Chondrocyte (in vitro differentiated cells): ENCODE measurements at places on chromosomes 5 and 9. TPM values are rescaled to one million over a fixed set of nuclear protein-coding genes. Genes with fewer than 3 reads are reported as not detected.
A peak's percentile ranks its signal among the peaks of the same experiment; 100 is the strongest.

- no peaks in the 10 kb centered on the region for H3K27me3 ChIP-seq
- no peaks in the 10 kb centered on the region for H3K36me3 ChIP-seq
- H3K4me1 ChIP-seq = peaks cover 67% of the 10 kb centered on the region
- DNase-seq = no peak
- H3K4me3 ChIP-seq = no peak overlapping the region
Measured at GRCh38 chr5:81854915-81855314, 104.0 kb upstream of the SSBP2 start.

GRCh38 chr5:126805063-126805462 lies 28.1 kb downstream of the LMNB1 start:
- no peaks in the 10 kb centered on the region for H3K27me3 ChIP-seq
- H3K4me3 ChIP-seq = no peak overlapping the region
- H3K36me3 ChIP-seq = peaks cover 3% of the 10 kb centered on the region
- no peak for DNase-seq

- H3K27me3 ChIP-seq = peaks cover 12% of the 10 kb centered on the region
- peak; percentile 41 for DNase-seq
- no peak overlapping the region for H3K27ac ChIP-seq
- no peaks in the 10 kb centered on the region for H3K4me1 ChIP-seq
- no peaks in the 10 kb centered on the region for H3K36me3 ChIP-seq
Measured at GRCh38 chr5:175685701-175686350, 28.0 kb downstream of the HRH2 start.

GRCh38 chr9:132773093-132773492 lies 102.8 kb downstream of the GTF3C4 start:
- H3K27ac ChIP-seq = no peak overlapping the region
- H3K27me3 ChIP-seq = no peaks in the 10 kb centered on the region
- H3K36me3 ChIP-seq = peaks cover 4% of the 10 kb centered on the region
- H3K4me3 ChIP-seq = no peak overlapping the region

GRCh38 chr5:145780982-145781381 lies 54.2 kb downstream of the PRELID2 start:
- H3K36me3 ChIP-seq = peaks cover 2% of the 10 kb centered on the region
- peaks cover 15% of the 10 kb centered on the region for H3K4me1 ChIP-seq
- no peak for DNase-seq
- H3K27me3 ChIP-seq = no peaks in the 10 kb centered on the region
- no peak overlapping the region for H3K4me3 ChIP-seq

DNA sequence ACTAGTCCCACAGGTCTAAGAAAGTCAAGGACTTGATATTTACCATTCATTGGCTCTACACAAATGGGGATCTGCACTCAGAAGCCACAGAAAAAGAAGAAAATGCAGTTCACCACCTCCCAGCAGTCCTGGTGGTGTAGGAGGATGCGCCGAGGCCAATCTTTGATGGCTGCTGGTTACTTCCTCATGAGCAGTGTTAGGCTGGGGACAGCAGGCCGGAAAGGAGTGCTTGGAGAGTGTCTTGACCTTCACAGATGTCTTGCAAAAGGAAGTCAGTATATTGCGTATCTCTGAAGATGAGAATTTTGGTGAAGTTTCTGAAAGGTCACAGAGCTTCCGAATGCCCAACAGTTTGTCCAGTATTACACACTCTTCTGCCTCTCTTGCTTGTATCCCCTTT lies 597.0 kb downstream of the EBF1 start:
- H3K4me3 ChIP-seq = no peak overlapping the region
- H3K4me1 ChIP-seq = peaks cover 4% of the 10 kb centered on the region

DNA sequence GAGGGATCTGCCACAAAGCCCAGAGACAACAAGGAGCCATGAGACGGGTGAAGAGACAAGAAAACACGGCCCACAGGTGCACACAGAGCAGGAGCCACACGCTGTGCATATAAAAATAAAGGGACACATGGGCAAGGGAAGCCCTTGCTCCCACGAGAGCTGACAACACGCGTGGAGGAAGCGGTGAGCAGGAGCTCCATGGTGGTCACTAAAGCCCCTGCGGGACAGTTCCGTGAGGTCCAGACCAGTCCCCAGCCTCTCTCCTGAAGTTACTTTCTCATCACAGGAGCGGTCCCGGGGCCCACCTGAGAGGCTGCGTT lies 90.7 kb downstream of the CAMSAP1 start:
- peaks cover 39% of the 10 kb centered on the region for H3K36me3 ChIP-seq
- H3K4me1 ChIP-seq = peaks cover 8% of the 10 kb centered on the region
- peak; percentile 70 for DNase-seq
- no peak overlapping the region for H3K4me3 ChIP-seq
- no peaks in the 10 kb centered on the region for H3K27me3 ChIP-seq

GRCh38 chr5:74549384-74549783 lies 91.1 kb downstream of the ENC1 start:
- no peak for DNase-seq
- peaks cover 3% of the 10 kb centered on the region for H3K4me1 ChIP-seq
- H3K27me3 ChIP-seq = no peaks in the 10 kb centered on the region

- no peak for DNase-seq
- peaks cover 9% of the 10 kb centered on the region for H3K36me3 ChIP-seq
- peak overlapping the region; percentile 65 for H3K27ac ChIP-seq
- no peak overlapping the region for H3K4me3 ChIP-seq
Measured at GRCh38 chr5:82327941-82328340, 49.8 kb upstream of the RPS23 start.

GRCh38 chr9:112125951-112126388 lies 49.1 kb downstream of the SUSD1 start:
- peak overlapping the region; percentile 38 for H3K27ac ChIP-seq
- no peak for DNase-seq
- no peak overlapping the region for H3K4me3 ChIP-seq

DNA sequence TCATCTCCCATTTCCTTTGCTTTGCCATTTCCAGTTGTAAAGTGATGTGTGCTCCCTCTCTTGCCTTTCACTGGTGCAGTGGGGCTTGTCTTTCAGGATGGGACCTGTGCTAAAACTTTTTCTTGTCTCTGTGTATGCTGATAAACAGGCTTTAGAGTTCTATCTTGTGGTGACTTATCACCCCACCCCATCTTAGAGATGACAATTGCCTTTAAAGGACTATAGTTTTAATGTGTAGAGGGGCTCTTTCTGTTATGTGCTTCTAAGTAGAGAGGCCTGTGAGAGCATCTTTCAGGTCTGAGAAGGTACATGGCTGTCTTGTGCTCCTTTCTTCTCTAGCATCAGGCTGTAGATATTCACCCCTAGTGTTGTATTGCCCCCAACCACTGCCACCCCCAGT lies 21.9 kb downstream of the MAN2A1 start:
- no peak overlapping the region for H3K4me3 ChIP-seq
- H3K4me1 ChIP-seq = peaks cover 25% of the 10 kb centered on the region
- no peaks in the 10 kb centered on the region for H3K27me3 ChIP-seq
- H3K36me3 ChIP-seq = peaks cover 5% of the 10 kb centered on the region
- H3K27ac ChIP-seq = no peak overlapping the region

- no peaks in the 10 kb centered on the region for H3K36me3 ChIP-seq
- no peak overlapping the region for H3K4me3 ChIP-seq
- peaks cover 30% of the 10 kb centered on the region for H3K4me1 ChIP-seq
- no peaks in the 10 kb centered on the region for H3K27me3 ChIP-seq
Measured at GRCh38 chr5:171422495-171422894, 3.0 kb downstream of the FGF18 start.

DNA sequence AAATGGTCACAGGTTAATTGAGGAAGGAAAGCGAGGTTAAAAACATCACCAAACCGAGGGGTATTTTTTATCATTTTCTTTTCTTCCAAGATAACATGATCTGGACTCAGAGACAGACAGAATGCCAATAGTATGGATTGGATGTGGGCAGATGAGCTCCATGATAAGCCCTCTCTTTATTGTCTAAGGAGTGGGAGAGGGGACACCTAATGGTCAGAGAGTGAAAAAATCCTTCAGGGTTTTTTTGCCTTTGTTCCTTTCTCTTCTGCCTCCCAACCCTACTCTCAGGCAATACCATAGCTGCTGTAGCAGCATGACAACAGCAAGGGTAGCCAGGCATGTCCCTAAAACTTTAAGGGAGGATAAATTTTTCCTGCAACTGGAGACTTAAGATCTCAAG lies 94.7 kb downstream of the DIRAS2 start:
- DNase-seq = no peak
- peaks cover 1% of the 10 kb centered on the region for H3K36me3 ChIP-seq
- H3K4me3 ChIP-seq = no peak overlapping the region
- peaks cover 10% of the 10 kb centered on the region for H3K4me1 ChIP-seq

GRCh38 chr9:2378266-2378665 lies 243.3 kb upstream of the VLDLR start:
- peaks cover 5% of the 10 kb centered on the region for H3K36me3 ChIP-seq
- no peak overlapping the region for H3K27ac ChIP-seq
- no peaks in the 10 kb centered on the region for H3K27me3 ChIP-seq
- H3K4me1 ChIP-seq = no peaks in the 10 kb centered on the region
- no peak overlapping the region for H3K4me3 ChIP-seq

DNA sequence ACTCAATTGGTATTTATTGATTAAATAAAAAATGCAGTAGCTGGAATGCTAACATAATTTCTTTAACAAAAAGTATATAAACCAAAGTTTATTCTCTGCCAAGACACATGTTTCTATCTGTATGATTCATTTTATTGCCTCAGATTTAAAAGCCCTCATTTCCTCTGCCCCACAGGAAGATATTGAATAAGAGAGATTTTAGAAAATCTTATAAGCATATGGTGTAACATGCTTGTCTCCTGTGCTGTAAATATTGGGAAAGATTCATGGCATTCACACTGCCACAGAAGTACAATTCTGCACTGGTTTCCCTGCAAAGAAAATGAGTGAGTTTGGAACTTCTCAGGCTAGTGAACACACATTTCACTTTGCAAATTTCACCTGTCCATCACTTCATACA lies 134.9 kb upstream of the FBXL7 start:
- H3K4me3 ChIP-seq = no peak overlapping the region
- DNase-seq = no peak
- peaks cover 4% of the 10 kb centered on the region for H3K4me1 ChIP-seq
- H3K27me3 ChIP-seq = peaks cover 22% of the 10 kb centered on the region

- H3K4me1 ChIP-seq = peaks cover 3% of the 10 kb centered on the region
- no peaks in the 10 kb centered on the region for H3K36me3 ChIP-seq
- no peak overlapping the region for H3K27ac ChIP-seq
- no peak for DNase-seq
- no peaks in the 10 kb centered on the region for H3K27me3 ChIP-seq
Measured at GRCh38 chr9:107853461-107853860, 363.9 kb upstream of the KLF4 start.

DNA sequence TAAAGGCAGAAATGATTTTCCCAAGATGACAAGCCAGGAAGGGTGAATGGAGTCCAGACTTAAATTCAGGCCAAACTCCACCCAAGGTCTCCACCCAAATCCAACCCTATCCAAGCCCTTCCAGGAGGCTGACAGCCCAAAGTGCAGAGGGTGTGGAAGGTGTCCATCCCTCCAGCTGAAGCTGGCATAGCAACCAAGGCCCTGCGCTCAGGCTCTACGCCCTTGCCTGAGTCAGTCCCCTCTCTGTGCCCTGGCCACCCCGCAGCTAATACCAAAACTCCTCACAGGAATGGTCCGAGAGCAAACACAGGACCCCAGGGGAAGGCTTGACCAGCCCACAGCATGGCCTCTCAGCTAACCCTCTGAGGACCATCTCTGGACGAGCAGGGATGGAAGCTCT lies 2.1 kb downstream of the SEPTIN8 start:
- DNase-seq = peak; percentile 64
- peak overlapping the region; percentile 89 for H3K27ac ChIP-seq
- H3K4me1 ChIP-seq = peaks cover 66% of the 10 kb centered on the region
- H3K36me3 ChIP-seq = no peaks in the 10 kb centered on the region
- peak overlapping the region; percentile 80 for H3K4me3 ChIP-seq

DNA sequence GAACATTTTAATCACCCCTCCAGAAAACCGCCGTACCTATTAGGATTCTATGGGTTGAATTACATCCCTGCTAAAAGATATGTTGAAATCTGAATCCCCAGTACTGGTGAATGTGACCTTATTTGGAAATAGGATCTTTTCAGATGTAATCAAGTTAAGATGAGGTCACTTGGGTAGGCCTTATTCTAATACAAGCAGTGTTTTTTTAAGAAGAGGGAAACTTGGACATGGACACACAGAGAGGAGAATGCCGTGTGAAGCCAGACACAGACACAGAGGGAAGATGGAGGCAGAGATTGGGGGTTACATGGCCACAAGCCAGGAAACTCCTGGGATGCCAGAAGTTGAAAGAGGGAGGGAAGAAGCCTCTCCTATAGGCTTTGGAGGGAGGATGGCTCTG lies 183.5 kb downstream of the GNA14 start:
- no peaks in the 10 kb centered on the region for H3K36me3 ChIP-seq
- H3K4me3 ChIP-seq = no peak overlapping the region
- H3K27ac ChIP-seq = no peak overlapping the region

DNA sequence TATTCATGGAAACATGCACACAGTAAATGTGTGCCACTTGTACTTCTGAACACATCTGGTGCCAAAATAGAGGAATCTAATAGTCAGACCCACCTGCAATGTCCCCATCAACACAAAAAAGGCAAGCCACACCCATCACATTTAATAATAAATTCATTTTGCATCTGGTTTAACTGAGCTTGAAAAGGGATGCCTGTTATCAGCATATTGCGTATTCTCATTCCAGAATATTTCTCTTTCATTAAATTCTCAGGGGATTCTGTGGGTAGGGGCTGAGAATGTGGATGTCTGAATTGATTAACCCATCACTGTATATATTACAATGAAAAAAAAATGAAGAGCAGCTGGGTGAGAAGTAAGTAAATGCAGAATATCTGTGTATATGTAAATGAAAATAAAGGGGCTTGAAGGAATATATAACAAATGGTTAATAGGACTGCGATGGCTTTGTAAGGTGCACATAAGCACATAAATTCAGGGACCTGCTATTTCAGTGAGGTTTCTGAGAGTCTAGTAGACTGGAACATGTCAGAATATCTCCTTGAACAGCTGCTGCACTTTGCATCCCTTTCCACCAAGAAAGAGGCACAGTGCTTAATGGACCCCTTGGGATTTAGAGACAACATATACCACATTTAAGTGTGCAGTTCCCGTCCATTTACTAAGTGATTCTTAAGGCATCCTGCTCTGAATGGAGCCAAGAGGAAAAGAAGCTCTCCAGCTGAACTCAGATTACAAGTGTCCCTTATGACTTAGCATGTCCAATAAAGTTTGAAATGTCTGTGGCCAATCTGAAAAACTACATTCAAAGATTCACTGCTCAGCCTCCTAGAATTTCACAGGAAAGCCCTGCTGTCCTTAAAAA lies 104.1 kb upstream of the NIPBL start:
- no peaks in the 10 kb centered on the region for H3K36me3 ChIP-seq
- peaks cover 20% of the 10 kb centered on the region for H3K27me3 ChIP-seq
- DNase-seq = no peak
- H3K4me3 ChIP-seq = no peak overlapping the region

RACK1 gene
- total RNA-seq = 995 to 1,189 TPM (median 1,167 TPM) in 3 replicates

IL3 gene
- not detected in 3 replicates for total RNA-seq

SPAAR gene
- 0.70 to 1.3 TPM (median 0.77 TPM) in 3 replicates for total RNA-seq

C5orf46 gene
- total RNA-seq = 7.8 to 9.8 TPM in 2 of 3 replicates, not detected in the other

LCN9 gene
- total RNA-seq = 1.8 to 2.0 TPM in 2 of 3 replicates, not detected in the other

NDFIP1 gene
- total RNA-seq = 62.1 to 64.2 TPM (median 63.8 TPM) in 3 replicates

PCDHGB3 gene
- total RNA-seq = 0.21 to 0.36 TPM (median 0.30 TPM) in 3 replicates

CCL19 gene
- not detected in 3 replicates for total RNA-seq

MLANA gene
- total RNA-seq = not detected in 3 replicates

GRM6 gene
- not detected in 3 replicates for total RNA-seq

FGF10 gene
- total RNA-seq = not detected in 3 replicates

CDC20B gene
- not detected in 3 replicates for total RNA-seq
